Kidney (tissue), 22 donors: ENCODE measurements at places on chromosomes 16 and 17. TPM values are rescaled to one million over a fixed set of nuclear protein-coding genes. Genes with fewer than 3 reads are reported as not detected.
A peak's percentile ranks its signal among the peaks of the same experiment; 100 is the strongest.

DNA sequence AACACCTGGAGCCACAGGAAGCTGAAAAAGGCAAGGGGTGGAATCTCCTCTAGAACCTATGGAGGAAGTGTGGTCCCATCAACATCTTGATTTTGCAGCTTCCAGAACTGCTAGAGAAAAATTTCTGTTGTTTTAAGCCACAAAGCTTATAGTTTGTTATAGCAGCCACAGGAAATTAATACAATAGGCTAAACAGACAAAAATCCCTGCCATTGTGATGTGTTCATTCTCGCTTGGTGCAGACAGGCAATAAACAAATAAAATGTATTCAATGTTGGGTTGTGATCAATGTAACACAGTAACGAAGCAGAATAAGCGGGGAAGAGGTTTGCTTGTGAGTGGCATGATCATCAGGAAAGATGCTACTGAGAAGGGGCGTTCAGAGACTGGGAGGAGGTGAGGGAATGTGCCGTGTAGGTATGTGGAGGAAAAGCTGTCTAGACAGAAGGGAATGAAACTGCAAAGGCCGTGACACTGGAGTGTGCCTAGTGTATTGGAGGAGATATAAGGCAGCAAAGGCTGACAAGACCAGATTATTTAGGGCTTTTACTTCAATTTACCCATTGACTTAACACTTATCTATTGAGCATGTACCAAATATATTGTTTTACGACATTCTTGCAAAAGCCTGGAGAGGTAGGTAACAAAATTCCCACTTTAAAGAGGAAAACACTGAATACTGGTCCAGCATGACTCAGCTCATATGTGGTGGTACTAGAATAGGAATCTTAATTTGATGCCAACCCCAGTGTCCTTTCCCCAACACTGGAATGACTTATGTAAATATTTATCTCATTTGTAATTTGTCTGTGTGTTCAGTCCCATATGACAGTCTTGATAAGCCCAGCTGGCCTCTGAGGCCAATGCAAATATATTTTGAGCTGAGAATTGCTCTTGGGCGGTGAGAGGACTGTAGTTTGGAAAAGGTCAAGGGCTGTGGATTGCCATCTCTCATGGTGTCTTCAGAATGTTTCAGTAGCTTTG is 375.9 kb downstream of the CDH13 start:
- H3K4me3 ChIP-seq = no peak overlapping the region
- no peak overlapping the region for H3K27ac ChIP-seq
- no peaks in the 10 kb centered on the region for H3K4me1 ChIP-seq
- no peaks in the 10 kb centered on the region for H3K27me3 ChIP-seq
- no peaks in the 10 kb centered on the region for H3K36me3 ChIP-seq
- DNase-seq = no peak

TMEM88 gene
- 59.8 TPM for polyA plus RNA-seq

MAP2K6 gene
- polyA plus RNA-seq = 10.2 TPM

DNA sequence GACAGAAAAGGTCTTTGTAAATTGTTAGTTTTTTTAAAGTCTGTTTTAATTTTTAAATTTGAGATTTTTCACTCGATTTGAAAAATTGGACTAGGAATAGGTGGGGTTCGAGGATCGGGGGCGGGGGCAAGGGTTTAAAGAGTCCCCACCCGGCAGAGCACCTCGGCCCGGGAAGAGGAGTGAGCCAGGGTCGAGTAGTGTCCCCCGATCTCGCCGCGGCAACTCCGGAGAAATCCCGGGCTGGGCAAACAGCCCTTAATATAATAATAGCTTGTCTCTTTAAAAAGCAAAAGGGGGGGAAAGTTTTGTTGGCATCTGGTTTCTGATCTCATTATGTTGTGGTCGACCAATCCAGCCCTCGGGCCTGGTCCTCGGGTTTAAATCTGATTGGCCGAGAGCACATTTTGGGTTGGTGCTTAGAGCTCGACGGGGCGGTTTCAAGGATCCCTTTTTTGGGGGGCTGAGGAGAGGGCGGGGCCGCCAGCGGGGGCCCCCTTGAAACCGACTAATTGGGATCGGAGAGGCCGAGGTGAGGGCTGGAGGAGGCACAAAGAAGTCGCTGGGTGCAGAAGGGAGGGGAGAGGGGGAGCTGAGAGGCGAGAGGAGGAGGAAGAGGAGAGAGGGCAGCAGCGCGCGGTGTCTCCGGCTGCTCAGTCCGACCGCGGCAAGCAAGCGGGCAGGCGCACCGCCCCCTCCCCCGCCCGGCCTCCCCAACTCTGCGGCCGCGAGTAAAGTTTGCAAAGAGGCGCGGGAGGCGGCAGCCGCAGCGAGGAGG is at the start of gene FZD2:
FZD2 (plus strand) TSS at position 653 of the 775 bp plus-strand sequence. CDS start 205 bp downstream, outside the sequence.
- DNase-seq = peak; percentile 100
- no peaks in the 10 kb centered on the region for H3K27me3 ChIP-seq

MFAP4 gene
- 27.6 TPM for polyA plus RNA-seq

DNA sequence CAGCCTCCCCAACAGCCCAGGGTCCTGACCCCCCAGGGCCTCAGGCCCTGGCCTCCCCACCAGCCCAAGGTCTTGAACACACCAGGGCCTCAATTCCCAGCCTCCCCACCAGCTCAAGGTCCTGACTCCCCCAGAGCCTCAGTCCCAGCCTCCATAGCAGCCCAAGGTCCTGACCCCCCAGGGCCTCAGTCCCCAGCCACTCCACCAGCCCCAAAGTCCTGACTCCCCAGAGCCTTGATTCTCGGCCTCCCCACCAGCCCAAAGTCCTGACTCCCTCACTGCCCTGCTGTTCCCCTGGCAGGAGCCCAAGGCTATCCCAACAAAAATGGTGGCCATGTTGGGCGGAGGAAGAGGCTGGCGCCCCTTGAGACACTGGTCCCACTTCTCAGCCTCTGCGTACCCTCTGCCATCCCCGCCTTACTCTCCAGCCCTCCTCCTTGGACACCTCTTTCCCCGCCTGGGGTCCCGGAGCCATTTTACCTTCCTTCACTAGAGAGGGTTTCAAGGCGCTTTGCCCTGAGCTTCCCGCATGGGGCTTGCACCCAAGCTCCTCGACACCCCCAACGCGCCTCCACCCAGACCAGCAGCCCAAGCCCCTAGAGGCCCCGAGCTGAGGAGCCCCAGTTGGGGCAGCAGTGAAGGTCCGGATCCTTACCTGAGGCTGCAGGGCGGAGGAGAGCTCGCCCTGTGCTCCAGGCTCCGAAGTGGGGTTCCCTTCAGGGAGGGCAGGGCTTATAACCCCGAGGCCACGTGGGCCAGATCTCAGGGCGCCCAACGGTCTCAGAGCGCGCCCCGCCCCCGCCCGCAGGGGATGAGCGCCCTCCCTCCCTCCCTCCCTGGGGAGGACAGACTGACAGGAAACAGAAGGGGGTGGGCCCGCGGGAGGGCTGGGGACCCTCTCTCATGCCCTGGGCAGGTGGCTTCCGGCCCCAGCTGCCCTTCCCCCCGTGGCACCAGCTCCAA is 3.5 kb upstream of the TSPOAP1 start:
- peak overlapping the region; percentile 7 for H3K4me3 ChIP-seq
- DNase-seq = no peak
- no peaks in the 10 kb centered on the region for H3K36me3 ChIP-seq
- peak overlapping the region; percentile 56 for H3K27ac ChIP-seq

SCNN1B gene
- 62.9 TPM for polyA plus RNA-seq

INCA1 gene
- 1.6 TPM for polyA plus RNA-seq

DNA sequence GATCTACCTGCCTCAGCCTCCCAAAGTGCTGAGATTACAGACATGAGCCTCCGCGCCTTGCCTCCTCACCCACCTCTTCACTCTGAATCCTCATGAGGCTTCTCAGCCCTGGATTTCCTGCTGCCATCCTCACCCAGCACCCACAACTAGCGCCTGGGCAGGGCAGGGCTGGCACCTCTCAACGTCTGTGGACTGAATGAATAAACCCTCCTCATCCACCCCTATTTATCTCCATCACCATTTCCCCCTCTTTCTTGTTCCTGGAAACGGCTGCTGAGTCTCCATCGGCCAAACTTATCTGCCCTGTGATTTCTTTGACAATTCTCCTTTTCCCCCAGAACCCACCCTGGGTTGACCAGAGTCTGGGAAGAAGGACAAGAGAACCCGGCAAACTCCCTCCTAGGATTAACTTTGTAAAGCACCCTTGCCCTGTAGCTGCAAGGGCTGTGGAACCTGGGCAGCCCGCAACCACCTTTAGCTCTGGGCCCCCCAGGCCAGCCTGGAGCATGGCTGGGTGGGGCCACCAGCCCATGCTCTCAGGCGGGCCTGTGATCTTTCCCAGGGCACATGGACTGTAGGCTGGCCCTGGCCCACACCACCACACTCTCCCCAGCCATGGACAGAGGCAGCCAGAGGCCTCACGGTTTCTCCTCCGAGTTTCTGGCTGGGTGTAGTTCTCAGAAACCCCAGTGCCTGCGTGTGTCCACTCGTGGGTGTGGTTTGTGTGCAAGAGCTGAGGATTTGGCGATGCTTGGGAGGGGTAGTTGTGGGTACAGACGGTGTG is 2.4 kb downstream of the SPN start:
- no peak overlapping the region for H3K27ac ChIP-seq
- no peaks in the 10 kb centered on the region for H3K27me3 ChIP-seq
- no peaks in the 10 kb centered on the region for H3K4me1 ChIP-seq
- peak overlapping the region; percentile 38 for H3K4me3 ChIP-seq

DNA sequence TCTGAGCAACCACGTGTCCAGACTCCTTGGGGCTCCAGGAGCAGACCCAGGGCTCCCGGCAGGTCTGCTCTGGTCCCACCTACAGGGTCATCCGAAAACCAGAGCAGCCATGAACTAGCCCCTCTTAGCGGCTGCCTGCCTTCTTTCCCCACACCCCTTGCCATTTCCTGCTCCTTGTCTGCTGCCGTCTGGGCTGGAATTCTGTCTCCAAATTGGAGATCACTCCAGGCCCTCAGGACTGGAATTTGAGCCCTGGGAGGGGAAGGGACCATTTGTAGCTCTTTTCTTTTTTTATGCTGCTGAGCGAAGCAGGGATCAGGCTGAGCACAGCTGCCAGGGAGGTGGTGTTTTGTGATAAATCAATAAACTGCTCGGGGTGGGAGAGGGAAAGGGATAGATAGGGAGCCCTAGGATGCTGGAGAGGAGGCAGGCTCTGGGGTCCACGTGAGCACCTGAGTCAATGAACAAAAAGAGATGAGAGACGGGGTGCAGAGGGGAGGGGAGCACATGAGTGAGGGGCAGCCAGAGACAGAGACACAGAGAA is 257.5 kb downstream of the ENGASE start:
- H3K27me3 ChIP-seq = no peaks in the 10 kb centered on the region
- no peak overlapping the region for H3K4me3 ChIP-seq
- no peaks in the 10 kb centered on the region for H3K36me3 ChIP-seq
- H3K4me1 ChIP-seq = no peaks in the 10 kb centered on the region
